Activated T-helper 1 cell treated with anti-CD3 and anti-CD28 coated beads, Interleukin-12 subunit alpha, Interleukin-12 subunit beta, Interleukin-2, Interleukin-4 antibody, amounts not matched to agents 30 ng/mL and 10 ng/mL and 1 ng/mL, durations not matched to agents 14 hours and 24 hours and 36 hours (primary cell): ENCODE measurements at places on chromosomes 13 and 19.

DNA sequence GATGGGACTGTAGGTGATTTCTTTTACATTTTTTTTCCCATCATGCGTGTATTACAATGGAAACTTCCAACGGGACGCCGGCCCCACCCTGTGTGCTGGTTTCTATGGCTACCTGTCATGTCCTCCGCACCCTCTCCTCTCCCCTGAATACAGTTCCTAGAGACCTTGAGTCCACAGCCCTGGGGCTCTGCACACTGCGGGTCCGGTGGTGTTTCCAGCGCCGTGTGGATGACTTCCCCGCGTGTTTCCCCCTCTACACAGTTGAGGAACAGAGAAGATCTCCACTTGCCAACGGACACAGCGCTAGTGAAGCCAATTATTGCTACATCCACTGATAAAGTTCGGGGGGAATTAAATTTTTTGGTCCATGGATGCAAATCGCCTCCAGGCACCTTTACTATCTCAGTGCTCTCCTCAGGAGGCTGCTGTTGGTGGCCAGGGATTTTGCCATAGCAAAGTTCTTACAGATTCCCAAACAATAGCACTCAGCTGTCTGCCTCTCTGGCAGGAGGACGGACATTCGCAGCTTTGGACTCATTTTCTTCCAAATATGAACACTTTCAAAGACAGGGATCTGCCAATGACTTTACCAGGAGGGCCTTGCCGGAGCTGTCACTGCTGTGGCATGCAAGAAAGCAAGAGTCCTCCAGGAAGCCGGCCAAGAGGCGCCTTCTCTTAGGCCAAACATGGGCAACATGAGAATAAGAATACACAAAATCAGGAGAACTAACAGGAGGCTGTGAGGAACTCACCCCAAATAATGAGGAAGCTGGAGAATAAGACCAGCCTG is 39.3 kb upstream of the GAS6 start:
- DNase-seq, result no peak

DNA sequence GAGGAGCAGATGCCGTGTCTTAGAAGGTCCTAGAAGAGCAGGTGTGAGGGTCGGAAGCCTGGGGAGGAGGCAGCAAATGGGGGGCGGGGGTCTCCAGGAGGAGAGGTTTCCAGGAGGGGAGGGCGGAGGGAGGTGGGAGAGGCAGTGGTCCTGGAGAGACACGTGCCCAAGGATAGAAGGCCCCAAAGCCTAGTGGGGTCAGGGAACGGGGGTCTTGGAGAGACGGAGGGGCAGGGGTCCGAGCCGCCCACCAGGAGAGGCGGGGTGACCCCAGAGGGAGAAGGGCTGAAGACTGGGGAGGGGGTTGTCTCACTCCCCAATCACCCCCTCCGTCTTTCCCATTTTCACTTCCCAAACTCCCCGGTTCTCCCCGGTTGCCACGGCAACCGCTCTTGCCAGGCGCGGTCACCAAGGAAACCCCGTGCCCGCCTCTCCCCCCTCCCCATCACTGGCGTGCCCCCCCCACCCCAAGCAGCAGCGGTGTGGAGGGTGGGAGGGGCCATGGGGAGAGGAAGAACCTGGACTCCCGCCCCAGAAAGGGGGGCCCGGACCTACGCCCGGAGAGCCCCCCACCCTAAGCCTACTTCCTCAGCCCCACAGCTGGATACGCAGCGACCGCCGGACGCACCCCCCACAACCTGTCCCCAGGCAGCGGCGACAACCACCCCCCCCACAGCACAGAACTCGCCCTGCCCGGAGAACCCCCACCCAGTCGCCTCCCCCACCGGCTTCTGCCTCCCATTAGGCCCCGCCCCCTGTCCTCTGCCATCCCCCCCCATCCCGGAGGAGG is 988 bp downstream of the LRRC4B start:
- no peak for DNase-seq

GRCh38 chr19:30710721-30711120 is 338.5 kb downstream of the ZNF536 start:
- no peak for DNase-seq

- no peak for DNase-seq
These were observed 462.2 kb downstream of the TSHZ3 start for GRCh38 chr19:30887042-30887441.

- DNase-seq, result no peak
These were observed 236.4 kb downstream of the ATP8A2 start for GRCh38 chr13:25608181-25608580.

- no peak for DNase-seq
These were observed 2859.0 kb upstream of the PCDH20 start for GRCh38 chr13:64274481-64275217.

- DNase-seq, result no peak
These were observed 30.2 kb upstream of the SLC15A1 start for GRCh38 chr13:98782654-98783053.

DNA sequence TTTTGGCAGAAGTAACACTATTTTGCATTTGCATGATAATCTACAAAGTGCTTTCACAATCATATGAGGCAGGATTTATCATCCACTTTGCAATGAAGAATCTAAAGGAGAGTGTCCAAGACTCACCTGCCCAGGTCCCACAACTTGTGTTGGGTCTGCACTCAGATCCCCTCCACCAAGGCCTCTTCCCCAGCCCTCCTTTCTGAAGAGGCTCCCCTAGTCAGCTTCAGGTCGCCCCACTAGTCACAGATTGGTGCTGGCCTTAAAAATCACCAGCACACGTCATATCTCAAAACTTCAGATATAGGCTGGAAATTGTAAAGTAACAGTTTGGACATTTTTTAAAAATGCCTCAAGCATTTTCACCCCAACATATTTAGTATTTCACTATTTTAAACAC is 17.5 kb downstream of the ATP7B start:
- DNase-seq, result no peak

- DNase-seq, result no peak
These were observed 22.4 kb upstream of the BRD4 start for GRCh38 chr19:15354566-15355296.

- no peak for DNase-seq
These were observed 67.5 kb downstream of the TSC22D1 start for GRCh38 chr13:44508562-44509077.

GRCh38 chr19:16586991-16587832 is 15.0 kb upstream of the SLC35E1 start:
- peak; percentile 46 for DNase-seq

- DNase-seq, result no peak
These were observed 325.6 kb downstream of the COG6 start for GRCh38 chr13:39981056-39981455.

- DNase-seq, result no peak
These were observed 105.6 kb upstream of the SERP2 start for GRCh38 chr13:44267980-44268379.

GRCh38 chr13:98298599-98298998 is 121.5 kb upstream of the RNF113B start:
- no peak for DNase-seq
